ENCODE measurements at places on chromosomes 11 and 22.

GRCh38 chr11:9170450-9170849 is 79.1 kb upstream of the SCUBE2 start:
- DNase-seq, result no peak

- DNase-seq, result no peak
Measured at GRCh38 chr11:119144825-119145486, 3.9 kb upstream of the ABCG4 start.

GRCh38 chr22:19799322-19800190 is 39.0 kb downstream of the TBX1 start:
- DNase-seq, result no peak

- no peak for DNase-seq
Measured at GRCh38 chr11:11449327-11449726, 96.3 kb upstream of the CSNK2A3 start.

- no peak for DNase-seq
Measured at GRCh38 chr22:21764038-21764804, 28.6 kb upstream of the YPEL1 start.

DNA sequence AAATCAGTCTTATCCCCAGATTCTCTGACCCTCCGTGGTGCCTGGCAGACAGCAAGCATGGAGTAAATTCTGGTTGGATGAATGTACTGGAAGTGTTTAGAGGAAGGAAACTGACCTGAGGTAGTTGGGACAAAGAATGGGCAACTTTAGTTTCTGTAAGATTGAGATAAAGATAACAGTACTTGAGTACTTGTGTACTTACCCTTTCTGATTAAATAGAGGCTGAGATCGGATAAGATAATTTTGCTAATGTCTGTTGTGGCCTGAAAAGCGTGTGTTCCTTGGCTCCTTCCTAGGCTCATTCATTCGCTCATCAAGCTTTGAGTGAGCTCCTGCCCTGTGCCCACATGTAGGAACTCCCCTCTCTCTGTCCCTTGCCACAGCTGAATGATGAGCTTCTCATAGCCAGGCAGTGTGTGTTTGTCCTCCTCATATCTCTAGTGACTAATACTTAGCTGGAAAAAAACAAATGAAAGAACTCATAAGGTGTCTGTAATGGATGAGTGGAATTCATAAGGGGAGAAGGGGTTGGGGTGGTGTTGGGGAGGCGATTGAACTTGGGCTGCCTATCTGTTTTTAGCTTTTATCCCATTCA is 118.1 kb downstream of the DBX1 start:
- DNase-seq, result no peak

DNA sequence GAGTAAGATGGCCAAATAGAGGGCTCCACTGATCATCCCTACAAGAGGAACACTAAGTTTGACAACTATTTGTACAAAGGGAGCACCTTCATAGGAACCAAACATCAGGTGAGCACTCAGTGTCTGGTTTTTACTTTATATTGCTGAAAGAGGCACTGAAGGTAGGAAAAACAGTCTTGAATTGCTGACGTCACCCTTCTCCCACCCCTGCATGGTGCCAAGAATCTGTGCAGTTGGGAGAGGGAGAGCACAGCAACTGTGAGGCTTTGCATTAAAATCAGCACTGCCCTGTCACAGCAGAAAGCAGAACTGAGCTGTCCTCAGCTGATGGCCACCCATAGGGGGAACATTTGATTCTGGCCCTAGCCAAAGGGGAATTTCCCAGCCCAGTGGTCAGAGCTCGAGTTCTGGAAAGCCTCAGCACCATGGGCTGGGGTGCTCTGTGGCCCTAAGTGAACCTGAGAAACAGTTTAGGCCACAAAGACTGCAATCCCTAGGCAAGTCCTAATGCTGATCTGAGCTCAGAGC is 37.9 kb downstream of the PIWIL3 start:
- no peak for DNase-seq

DNA sequence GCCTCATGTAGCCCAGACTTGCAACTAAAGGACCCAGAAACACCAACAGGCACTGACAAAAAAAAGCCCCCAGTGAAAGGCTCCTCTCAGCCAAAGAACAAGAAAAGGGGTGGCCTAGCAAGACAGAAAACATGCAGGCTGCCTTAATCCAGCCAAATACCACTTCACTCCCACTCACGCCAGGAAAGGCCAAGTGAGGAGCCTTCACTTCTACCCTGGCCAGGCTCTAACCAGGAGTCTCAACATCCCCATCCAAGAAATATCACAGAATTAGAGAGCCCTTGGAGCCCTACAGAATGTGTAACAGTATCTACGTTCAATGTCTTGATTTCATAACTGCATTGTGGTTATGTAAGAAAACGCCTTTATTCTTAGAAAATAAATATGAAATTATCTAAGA is 149.0 kb downstream of the APOL5 start:
- DNase-seq, result no peak

DNA sequence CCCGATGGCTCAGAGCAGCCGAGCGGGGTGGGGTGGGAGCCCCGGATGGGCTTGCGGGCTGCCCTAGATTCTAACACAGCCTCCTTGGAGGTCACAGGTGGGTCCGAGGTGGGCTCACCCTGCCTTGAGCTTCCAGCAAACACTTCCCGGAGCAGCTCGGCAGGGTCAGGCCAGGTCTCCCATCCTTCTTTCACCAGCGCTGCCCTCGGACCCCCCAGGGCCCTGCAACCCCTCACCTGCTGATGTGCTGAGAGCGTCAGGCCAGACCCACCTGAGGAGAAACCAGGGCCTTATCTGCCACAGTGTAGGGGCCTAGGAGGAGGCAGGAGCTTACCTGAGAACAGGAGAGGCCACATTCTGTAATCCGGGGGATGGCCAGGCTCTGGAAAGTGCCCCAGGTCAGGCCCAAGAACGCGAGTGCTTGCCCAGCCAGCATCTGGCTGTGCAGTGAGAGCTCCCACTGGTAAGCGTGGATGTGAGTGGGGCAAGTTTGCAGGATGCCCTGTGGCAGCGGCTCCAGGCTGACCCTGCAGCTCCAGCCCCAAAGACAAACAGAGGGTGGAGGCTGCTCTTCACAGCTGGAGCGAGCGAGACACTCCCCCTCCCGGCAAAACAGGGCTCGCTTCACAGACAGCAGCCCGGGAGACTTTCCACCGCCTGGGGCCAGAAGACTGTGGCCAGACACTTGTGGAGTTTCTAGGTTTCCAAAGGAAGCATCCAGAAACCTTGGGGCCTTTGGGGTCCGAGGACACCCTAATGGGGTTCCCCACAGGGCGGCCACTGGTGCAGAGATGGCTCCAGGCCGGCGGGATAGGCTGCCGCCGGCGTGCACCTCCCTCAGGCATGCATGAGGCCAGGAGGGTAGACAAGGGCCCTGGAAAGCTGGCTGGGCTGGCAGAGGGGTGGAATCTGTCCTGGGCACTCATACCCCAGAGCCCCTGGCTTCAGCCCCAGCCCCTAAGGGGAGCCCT is at the start of gene IL17REL:
Gene IL17REL (minus strand): TSS at position 555 of the 971 bp plus-strand sequence. CDS start 119 bp downstream, at position 436.
- no peak for DNase-seq

DNA sequence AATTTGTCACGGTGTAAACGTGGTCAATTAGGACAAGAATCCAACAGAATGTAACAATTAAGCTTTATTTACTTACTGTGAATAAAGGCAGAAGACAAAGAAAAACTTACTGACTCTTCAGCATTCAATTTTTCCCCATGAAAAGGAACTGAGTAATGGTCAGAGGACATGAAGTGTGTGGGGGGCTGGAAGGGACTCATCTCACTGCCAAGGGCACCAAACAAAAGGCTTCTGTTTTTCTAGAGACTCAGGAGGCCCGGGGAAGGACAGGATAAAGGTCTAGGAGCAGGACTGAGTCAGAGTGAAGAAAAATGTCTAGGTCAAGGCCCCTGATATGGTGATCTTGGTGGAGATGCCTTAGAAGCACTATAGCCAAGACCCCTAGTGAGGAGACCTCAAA is 564.2 kb upstream of the ANO5 start:
- no peak for DNase-seq

DNA sequence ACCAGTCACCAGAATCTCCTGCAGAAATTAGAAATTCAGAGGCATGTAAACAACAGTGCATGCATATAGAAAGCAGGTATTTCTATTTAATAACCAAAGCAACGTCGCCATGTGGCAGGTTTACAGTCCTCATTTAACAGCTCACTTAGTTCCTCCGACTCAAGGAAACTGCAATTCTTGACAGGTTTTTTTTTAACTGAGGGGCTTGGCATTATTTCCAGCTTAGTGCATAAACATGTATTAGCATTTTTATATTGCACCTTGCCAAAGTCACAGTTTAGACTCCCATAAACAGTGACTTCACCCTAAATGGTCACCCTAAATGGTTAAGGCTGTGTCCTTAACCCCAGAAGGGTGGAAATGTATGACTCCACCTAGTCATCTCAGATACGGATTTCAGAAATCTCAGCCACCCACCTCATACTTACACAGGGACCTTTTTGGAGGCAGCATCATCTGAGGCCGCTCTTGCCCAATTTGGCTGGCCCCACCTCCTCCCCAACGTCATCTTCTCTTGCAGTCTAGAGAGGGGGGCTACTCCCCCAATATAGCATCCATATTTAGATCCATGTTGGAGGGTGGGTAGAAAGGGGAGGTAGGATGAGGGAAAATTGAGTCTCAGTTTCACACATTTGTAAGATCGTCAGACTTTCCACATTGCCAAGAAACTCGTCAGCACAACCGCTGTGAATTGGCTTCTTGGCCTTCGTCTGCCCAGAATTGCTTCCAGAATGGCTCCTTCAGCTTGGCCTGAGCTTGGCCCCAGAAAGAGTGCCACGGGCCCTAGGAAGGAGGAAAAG is 31.8 kb upstream of the SLC35C1 start:
- DNase-seq, result no peak

All from LNCaP clone FGC (cell line).